ENCODE measurements at places on chromosomes 7 and 10. TPM values are rescaled to one million over a fixed set of nuclear protein-coding genes. Genes with fewer than 3 reads are reported as not detected.
A peak's percentile ranks its signal among the peaks of the same experiment; 100 is the strongest.

The AGR2 gene
- total RNA-seq = not detected

- DNase-seq = peak; percentile 82
Measured at GRCh38 chr10:43202224-43202656, 64.0 kb downstream of the CSGALNACT2 start.

GRCh38 chr7:106285855-106286492 lies 1.2 kb upstream of the NAMPT start:
- DNase-seq = no peak

The LEP gene
- total RNA-seq = 7.4 TPM

- DNase-seq = no peak
Measured at GRCh38 chr7:156791241-156791640, 101.7 kb downstream of the LMBR1 start.
